ENCODE measurements at places on chromosomes 2 and 18. TPM values are rescaled to one million over a fixed set of nuclear protein-coding genes. Genes with fewer than 3 reads are reported as not detected.
A peak's percentile ranks its signal among the peaks of the same experiment; 100 is the strongest.

GRCh38 chr2:239908744-239909143, 116.4 kb downstream of the NDUFA10 start:
- H3K36me3 ChIP-seq: no peaks in the 10 kb centered on the region
- no peak overlapping the region for H3K4me3 ChIP-seq
- H3K27ac ChIP-seq: no peak overlapping the region
- DNase-seq: no peak
- no peaks in the 10 kb centered on the region for H3K27me3 ChIP-seq

- no peak overlapping the region for H3K4me3 ChIP-seq
- H3K27me3 ChIP-seq: no peaks in the 10 kb centered on the region
- peaks cover 22% of the 10 kb centered on the region for H3K36me3 ChIP-seq
- H3K4me1 ChIP-seq: no peaks in the 10 kb centered on the region
Measured at GRCh38 chr2:37070931-37071330, 13.2 kb downstream of the HEATR5B start.

- DNase-seq: no peak
- peaks cover 7% of the 10 kb centered on the region for H3K36me3 ChIP-seq
- peak overlapping the region; percentile 73 for H3K27ac ChIP-seq
- H3K27me3 ChIP-seq: no peaks in the 10 kb centered on the region
- H3K4me3 ChIP-seq: no peak overlapping the region
Measured at GRCh38 chr2:237717366-237718276, 81.0 kb upstream of the RBM44 start.

GRCh38 chr2:221228214-221228769, 343.8 kb downstream of the EPHA4 start:
- peak overlapping the region; percentile 77 for H3K27ac ChIP-seq
- H3K4me1 ChIP-seq: peaks cover 13% of the 10 kb centered on the region
- peak overlapping the region; percentile 43 for H3K4me3 ChIP-seq

- peaks cover 2% of the 10 kb centered on the region for H3K4me1 ChIP-seq
- H3K27me3 ChIP-seq: no peaks in the 10 kb centered on the region
- no peak overlapping the region for H3K4me3 ChIP-seq
Measured at GRCh38 chr2:110675679-110676078, 2.2 kb downstream of the BUB1 start.

GRCh38 chr2:129296806-129297205, 682.7 kb upstream of the RAB6C start:
- no peaks in the 10 kb centered on the region for H3K36me3 ChIP-seq
- H3K27ac ChIP-seq: peak overlapping the region; percentile 57
- H3K27me3 ChIP-seq: no peaks in the 10 kb centered on the region
- DNase-seq: no peak

DNA sequence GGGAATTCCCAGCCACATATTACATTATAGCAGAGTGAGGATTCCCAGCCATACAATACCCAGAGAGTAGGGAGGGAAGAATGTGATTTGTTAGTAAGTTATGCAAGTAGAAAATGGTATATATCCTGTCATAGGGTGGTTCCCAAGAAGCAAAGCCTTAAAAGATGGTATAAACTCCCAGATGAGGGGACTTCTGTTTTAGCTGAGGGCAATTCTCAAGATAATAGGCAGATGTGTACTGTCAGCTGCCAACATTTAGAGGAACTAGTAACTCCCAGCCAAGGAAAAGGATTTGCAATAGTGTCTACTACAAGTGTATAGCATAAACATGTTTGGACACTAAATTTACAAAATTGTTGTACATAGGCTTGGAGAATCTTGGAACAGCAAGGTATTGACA, 86.5 kb downstream of the XDH start:
- no peak for DNase-seq
- H3K4me1 ChIP-seq: peaks cover 17% of the 10 kb centered on the region
- no peak overlapping the region for H3K27ac ChIP-seq
- H3K36me3 ChIP-seq: no peaks in the 10 kb centered on the region

DNA sequence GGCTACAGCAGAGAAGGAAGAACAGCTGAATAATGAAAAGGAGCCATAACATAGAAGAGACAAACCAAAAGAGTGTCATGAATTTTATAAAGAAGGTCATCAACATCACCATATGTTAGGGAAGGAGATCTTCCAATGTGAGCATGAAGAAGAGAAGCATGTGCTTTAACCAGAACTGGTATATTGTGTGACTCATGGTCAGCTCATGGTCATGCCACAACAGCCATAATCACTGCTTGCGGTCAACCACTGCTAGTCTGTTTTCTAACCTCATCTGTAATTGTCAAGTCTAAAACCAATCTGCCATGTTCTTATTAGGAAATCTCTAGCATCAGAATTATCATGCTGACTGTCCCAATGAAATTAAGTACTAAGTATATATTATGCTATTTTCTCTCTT, 204.1 kb upstream of the VRK2 start:
- no peak for DNase-seq
- H3K4me1 ChIP-seq: no peaks in the 10 kb centered on the region
- H3K36me3 ChIP-seq: no peaks in the 10 kb centered on the region

The CD207 gene
- total RNA-seq: not detected

The CCDC93 gene
- 11.0 TPM for total RNA-seq
